Activated T-cell treated with anti-CD3 and anti-CD28 coated beads for 24 hours (primary cell): ENCODE measurements at places on chromosomes 5 and 9.

DNA sequence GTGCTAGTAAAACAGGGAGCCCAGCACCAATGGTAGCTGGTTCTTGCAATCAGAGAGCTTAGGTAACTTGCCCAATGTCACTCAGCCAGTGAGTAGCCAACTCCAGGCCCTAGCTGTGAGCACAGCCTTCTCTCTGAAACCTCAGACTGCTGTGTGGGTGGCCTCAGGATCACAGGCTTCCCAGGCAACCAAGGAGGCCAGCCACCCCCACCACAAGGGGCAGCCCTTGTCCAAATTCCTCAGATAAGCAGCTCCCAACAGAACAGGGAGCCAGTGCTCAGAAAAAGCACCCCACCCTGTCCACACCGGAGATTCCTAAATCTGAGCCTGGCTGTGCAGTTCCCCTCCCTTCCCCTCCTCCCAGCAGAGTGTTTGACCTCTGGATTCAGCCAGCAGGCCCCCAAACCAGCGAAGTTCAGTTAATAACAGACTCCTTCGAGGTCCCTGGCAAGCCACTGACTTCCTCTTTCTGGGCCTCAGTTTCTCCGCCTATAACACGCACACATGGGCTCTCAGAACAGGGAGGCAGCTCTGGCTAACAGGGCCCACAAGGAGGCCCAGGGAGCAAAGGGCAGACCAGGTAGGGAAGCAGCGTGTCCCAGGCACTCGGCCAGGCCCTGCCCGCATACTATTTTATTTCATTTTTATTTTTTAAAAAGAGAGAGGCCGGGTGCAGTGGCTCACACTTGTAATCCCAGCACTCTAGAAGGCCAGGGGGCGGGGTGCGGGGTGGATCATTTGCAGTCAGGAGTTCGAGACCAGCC lies 2.7 kb downstream of the EEIG1 start:
- no peak for DNase-seq

DNA sequence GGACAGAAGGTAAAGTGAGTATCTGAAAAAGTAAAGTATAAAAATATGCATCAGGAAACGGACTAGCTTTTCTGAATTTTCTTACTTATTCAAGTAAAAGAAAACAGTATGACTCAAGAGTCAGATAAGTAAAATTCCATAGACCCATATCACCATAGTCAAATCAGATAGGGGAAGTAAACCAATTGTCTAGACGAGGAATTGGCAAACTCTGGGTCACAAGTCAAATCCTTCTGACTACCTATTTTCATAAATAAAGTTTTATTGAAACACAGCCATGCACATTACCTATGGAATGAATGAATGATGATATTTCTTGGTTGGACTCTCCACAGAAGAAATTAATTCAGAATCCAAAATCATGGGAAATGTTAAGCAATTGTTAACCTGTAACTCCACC lies 59.1 kb upstream of the TMC1 start:
- no peak for DNase-seq

DNA sequence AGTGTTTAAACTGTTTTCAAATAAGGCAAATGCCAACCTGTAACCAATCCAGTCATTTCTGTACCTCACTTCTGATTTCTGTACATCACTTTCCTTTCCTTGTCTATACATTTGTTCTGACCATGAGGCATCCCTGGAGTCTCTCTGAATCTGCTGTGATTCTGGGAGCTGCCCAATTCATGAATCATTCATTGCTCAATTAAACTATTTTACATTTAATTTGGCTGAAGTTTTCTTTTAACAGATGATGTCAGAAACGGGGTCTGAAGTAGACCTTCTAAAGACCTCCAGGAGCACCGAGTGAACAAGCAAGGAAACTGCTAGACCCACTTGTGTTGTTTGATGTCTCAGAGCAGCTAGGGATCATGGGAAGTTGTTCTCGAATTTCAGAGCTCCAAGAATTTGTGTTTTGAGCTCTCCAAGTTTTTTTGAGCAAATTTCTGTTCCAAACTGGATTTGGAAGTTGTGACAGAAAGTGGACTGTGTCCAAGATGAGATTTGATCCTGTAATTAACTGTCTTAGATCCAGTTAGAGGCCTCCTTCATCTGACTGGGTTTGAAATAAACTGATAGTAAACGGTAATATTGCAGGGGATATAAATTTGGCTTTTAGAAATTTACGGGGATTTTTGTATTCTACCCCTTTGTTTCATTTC lies 490.8 kb upstream of the ST8SIA4 start:
- no peak for DNase-seq

- DNase-seq, result no peak
Measured at GRCh38 chr5:16889203-16889971, 46.7 kb downstream of the MYO10 start.
